Fibroblast of skin of abdomen (primary cell): ENCODE measurements at places on chromosomes 16 and 17.

DNA sequence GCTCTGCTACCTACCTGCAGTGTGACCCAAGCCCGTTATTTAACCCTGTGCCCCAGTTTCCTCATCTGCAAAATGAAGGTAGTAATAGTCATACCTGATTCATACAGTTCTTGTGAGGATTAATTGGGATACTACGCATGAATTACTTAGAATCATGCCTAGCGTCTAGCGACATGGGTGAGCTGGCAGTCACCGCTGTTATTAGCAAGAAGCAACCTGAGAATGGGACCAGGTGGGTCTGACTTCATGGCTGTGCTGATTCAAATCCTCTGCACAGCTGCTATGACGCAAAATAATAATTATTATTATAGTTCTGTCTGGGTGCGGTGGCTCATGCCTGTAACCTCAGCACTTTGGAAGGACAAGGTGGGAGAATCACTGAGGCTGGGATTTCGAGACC, 7.9 kb downstream of the SOCS1 start:
- no peak for DNase-seq

GRCh38 chr16:69520800-69521602, 44.8 kb upstream of the NFAT5 start:
- DNase-seq, result peak; percentile 72

DNA sequence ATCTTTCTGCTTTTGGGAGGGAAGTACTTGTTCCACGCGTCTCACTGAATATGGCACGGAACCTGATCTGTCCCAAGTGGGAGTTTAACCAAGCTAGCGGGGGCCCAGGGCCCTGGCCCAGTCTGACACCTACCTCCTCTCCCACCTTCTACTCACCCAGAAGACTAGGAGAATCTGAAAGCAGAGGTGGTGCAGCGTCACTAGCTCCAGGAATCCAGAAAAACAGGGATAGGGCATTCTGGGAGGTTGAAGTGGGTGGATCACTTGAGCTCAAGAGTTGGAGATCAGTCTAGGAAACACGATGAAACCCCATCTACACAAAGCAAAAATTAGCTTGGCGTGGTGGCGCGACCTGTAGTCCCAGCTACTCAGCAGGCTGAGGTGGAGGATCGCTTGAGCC, 163.5 kb upstream of the ZNF267 start:
- no peak for DNase-seq

DNA sequence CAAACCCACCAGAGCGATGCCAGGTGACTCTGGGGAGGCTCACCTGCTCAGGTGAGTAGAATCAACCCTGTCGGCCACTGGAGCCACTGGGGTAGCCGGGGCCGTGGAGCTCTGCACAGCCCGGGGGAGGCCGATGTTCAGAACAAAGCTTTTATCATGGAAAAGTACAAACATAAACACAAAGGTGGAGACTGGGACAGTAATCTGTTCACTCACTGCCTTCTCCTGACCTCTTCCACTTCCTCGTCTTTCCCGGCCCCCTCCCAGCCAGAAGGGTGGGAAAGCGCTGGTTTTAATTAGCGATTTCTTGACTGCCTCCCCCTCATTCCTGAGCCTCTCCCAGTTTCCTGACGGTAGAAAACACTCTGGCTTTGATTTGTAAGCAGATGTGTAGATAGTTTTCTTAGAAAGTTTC, 9.8 kb upstream of the TEX19 start:
- DNase-seq, result peak; percentile 73

- DNase-seq, result no peak
Measured at GRCh38 chr17:32222621-32223020, 43.0 kb upstream of the RHBDL3 start.

- DNase-seq, result peak; percentile 70
Measured at GRCh38 chr17:57671667-57672632, 73.1 kb downstream of the CCDC182 start.
